Fibroblast of skin of left biceps (primary cell): ENCODE measurements at places on chromosomes 5 and 9.

- DNase-seq: no peak
Measured at GRCh38 chr9:134025606-134026541, 593 bp downstream of the BRD3OS start.

- DNase-seq: no peak
Measured at GRCh38 chr9:136117291-136117915, 1.3 kb downstream of the TMEM250 start.

- DNase-seq: no peak
Measured at GRCh38 chr9:86573886-86574285, 219.7 kb upstream of the TUT7 start.

DNA sequence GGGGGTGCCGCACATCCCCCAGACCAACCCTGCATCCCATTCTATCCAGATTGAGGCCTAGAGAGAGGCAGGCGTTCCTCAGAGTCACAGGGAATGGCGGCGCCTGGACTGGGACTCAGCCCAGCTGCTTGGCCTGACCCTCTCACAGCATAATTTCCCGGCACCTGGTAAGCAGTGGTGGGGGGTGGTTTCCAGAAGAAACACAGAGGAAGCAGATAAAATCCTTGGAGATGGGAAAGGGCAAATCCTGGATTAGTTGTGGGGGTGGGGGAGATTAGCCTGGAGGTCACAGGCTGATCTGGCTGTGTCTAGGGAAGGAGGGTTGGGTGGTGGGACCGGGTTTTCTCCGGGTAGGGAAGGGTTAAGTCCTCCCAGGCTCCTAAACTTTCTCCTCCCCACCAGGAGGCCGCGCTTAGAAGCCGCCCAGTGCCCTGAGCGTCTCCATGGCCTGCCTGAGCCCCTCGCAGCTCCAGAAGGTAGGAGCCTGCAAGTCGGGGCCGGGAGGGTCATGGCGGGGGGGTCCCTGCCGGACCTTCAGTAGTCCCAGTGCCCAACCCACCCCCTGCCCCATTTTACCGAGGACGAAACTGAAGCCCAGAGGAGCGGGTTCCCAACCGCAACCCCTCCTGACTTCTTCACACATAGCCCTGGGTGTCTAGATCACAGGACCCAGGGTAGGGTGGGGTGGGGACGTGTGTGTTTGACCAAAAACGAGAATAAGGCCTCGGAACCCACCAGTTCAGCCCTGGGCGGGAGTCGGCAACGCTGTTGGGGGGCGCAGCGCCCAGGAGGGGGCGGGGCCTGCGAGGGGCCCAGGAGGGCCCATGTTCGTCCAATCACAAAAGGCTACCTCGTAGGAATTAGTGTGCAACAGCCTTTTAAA, 1.3 kb downstream of the PHYHD1 start:
- no peak for DNase-seq

GRCh38 chr5:108472237-108472636, 90.3 kb upstream of the FBXL17 start:
- no peak for DNase-seq

GRCh38 chr9:104319198-104319597, 184.9 kb upstream of the OR13F1 start:
- DNase-seq: no peak

DNA sequence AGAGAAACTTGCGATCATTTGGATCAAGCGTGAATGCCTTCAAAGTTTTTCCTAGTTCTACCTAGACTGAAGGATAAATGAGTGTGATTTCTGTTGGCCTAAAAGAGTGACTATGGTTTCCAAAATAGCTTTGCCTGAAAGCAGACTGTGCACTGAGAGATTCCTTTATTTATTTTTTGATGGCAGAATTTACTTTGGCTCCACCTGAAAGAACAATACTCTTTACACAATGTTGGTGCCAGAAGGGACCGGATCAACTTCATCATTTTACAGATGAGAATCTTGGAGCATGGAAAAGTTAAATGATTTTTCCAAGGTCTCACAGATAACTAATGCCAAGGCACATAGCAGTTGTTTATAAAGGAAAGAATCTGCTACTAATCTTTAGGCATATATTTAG, 199.6 kb downstream of the KCTD16 start:
- DNase-seq: no peak

- DNase-seq: peak; percentile 32
Measured at GRCh38 chr9:101995231-101995630, 256.8 kb upstream of the GRIN3A start.
